Fibroblast of skin of back (primary cell): ENCODE measurements at places on chromosomes 6 and 20.
A peak's percentile ranks its signal among the peaks of the same experiment; 100 is the strongest.

DNA sequence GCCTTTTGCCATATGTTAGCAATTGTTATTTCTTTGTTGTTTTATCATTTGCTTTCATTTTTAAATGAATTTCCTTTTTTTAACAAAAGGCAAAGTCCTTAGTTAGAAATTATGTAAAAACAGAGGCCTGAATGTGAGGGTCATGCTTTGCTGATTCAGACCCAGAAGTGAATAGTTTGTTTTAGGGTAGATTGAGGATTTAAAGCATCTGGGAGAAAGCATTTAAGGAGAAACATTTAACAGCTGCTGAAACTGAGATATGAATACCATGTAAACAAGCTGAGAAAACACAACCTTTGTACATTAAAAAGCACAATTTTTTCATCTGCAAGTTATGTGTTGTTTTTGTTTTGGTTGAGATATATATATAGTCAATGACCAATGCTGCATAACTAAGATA is 8.0 kb downstream of the HTR1B start:
- DNase-seq, result no peak

DNA sequence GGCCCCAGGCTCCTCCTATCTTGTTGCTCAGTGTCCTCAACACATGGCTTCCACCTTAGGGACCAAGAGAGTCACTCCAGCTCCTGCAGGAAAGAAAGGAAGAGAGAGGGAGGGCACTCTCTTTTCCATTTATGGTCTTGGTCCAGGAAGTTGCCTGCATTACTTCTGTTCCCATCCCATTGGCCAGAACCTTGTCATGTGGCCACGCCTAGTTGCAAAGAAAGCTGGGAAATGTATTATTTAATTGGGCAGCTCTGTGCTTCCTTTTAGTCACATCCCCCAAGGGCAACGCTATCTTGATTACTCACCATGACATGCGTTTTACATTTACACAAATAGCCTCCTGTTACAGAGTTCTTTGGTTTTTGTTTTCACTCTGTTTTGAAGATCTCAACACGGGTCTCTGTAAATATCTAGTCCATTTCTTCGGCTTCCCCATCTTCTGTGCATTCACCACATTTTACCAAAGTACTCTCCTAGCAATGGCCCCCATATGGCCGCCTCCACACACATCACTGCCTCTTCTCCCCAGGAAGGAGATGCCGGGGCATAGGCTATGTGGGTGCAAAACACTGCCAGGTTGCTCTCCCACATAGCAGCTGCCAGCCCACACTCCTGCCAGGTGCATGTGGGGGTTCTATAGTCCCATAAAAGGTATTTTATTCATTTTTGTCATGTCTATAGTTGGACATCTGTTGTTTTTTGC is 35.7 kb upstream of the ZMYND8 start:
- DNase-seq, result peak; percentile 98

GRCh38 chr6:13375360-13375878 is 47.1 kb upstream of the TBC1D7 start:
- DNase-seq, result no peak

DNA sequence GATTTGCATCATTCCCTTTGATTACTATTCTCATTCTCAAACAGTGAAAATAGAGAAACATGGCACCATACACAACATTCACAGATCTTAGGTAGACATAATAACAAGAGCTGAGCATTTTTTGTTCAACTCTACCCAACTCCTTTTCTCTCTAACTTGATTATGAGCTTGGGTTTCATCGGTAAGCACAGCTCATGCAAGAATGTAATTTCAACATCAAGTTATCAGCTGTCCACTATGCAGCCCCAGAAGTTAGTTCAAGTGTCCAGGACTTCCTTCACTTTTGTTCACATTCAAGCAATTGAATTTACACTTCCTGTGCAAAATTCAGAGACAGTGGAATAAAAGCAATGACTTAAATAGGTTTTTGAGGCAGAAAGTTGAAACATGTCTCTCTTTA is 297.7 kb upstream of the SASH1 start:
- no peak for DNase-seq

- DNase-seq, result no peak
These were observed 126.5 kb upstream of the MAN1A1 start for GRCh38 chr6:119476024-119476423.

GRCh38 chr6:112571488-112572270 is 224.5 kb downstream of the RFPL4B start:
- DNase-seq, result peak; percentile 50

DNA sequence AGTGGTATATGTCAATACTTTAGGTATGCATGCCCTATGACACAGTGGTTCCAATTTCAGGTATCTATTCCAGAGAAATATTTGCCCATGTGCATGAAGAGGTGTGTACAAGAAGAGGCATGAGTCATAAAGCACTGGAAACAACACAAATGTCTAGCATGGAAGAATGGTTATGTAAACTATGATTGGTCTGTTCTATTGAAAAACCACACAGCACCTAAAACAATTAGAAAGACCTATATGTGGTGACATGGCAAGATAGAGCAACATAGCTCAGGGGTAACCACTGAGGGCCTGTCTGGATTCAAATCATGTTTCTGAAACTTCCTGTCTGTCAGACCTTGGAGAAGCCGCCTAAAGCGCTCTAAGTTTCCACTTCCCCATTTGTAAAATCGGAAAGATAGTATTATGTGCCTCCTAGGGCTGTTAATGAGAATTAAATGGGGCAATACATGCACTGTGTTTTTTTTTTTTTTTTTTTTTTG is 76.0 kb upstream of the SHLD1 start:
- DNase-seq, result no peak

DNA sequence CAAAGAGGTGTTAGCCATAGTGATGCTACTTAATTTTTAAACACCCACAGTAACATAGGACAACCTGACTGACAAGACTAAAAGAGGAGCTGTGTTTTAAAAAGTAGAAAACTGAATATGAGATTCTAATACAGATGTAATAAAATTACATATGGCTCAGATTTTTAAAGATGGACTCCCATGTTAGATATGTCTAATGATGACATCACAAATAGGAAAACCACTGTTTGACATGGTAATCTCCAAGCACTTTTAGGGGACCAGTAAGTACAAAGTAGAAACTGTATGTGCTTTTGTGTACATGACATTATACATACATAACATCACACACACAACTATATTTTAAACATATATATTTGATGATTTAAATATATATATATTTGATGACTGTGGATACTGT is 16.8 kb downstream of the GCLC start:
- no peak for DNase-seq

DNA sequence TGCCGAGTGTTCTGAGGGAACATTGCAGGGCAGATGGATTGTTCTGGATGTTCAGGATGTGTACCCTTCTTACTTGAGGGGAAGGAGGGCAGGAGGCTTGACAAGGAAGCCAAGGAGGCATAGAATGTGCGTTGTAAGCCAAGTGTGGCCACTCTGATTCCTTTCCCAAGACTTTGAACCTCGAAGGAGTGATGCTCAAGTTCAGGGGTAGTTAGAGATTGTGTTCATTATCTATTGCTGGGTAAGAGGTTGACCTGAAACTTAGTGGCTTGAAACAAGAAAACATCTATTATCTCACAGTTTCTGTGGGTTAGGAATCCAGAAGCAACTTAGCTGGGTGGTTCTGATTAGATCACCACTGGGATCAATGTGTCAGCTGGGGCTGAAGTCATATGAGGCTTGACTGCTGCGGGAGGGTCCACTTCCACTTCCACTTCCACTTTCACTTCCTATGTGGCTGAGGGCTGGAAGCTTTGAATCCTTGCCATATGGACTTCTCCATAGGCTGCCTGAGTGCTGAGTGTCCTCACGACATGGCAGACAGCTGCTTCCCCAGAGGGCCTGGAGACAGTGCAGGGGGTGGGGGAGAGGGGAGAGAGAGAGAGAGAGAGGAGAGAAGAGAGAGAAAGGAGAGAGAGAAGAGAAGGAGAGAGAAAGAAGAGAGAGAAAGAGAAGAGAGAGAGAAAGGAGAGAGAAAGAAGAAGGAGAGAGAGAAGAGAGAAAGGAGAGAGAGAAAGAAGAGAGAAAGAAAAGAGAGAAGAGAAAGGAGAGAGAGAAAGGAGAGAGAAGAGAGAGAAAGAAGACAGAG is 6.9 kb upstream of the CD40 start:
- DNase-seq, result no peak

DNA sequence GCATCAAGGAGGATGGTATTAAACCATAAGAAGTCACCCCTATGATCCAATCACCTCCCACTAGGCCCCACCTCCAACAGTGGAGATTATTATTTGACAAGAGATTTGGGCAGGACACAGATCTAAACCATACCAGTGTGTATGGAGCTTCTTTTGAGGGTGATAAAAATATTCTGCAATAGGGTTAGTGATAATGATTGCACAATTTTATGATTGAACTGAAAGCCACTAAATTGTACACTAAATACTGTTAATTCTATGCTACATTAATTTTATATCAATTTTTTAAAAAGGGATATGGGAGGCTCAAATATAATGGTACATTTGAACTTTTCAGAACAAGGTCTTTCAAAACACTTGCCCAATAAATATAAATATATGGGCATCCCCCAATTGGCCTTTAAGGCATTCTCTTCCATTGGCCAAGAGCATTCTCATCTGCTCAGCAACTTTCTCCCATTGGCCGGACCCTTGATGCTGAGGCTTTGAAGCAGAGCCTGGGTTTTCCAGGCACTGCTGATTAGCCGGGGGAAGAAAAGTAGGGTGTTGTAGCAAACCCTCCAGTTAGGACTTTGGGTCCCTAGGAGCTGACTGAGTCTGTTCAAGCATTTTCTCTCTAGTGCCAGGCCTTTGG is 209.9 kb downstream of the LRFN2 start:
- DNase-seq, result no peak

- DNase-seq, result no peak
These were observed 4.6 kb downstream of the CST7 start for GRCh38 chr20:24953621-24954133.

DNA sequence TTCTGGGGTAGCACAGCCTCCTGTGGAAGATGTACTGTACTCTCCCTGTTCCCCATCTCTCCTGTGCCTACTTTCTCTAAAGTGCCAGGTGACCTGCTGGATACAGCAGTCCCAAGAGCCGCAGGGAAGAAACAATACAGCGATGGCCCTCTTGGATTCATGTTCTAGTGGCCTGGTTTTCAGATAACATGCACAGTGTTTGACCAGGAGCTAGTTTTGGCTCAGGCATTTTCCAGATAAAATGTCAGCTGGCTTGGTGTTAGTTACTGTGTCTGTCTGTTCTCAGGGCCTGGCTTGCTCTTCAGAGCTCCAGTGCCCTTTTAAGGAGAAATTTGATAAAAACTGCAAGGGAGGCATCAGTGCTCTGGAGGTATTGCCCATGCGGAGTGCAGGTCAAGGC is 41.3 kb downstream of the GABRR2 start:
- no peak for DNase-seq

DNA sequence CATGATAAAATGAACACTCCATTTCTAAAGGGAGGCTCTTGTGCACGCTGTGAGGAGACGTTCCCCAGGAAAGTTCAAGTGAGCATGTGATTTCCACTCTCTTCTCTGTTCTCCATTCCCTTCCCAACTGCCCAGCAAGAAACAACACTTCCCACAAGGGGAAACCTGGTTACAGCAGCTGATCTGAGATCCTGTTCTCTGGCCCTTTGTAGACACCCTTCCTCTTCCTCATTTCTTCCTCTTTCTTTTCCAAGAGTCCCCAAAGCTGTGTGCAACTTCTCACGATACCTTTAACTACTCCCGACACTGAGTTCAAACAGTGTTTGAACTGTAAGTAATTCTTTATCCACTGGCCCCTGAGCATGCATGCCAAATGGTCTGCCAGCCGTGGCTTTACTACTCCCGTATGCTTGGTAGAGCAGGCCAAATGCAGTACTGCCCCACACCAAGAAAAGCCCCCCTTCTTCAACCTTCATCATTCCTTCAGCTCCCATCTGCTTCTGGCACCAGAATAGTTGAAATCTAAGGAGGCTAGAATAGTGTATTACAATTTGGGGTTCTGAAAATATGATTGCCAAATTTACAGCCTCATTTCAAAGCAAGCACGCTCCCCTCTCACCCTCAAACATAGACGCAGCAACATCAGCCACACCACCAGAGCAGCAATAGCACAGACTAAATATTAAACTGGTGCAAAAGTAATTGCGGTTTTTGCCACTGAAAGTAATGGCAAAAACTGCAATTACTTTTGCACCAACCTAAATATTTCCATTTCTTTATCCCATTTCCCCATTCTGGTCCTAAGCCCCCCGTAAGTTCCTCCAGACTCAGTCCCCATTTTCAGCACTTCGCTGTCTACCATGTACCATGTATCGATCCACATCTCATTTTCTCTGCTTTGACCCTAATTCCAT is 4.3 kb downstream of the HLA-DMB start:
- no peak for DNase-seq

- peak; percentile 14 for DNase-seq
These were observed 1348.5 kb downstream of the GRIK2 start for GRCh38 chr6:102742028-102742427.

GRCh38 chr6:116434056-116434725 is 27.0 kb upstream of the CALHM6 start:
- no peak for DNase-seq

DNA sequence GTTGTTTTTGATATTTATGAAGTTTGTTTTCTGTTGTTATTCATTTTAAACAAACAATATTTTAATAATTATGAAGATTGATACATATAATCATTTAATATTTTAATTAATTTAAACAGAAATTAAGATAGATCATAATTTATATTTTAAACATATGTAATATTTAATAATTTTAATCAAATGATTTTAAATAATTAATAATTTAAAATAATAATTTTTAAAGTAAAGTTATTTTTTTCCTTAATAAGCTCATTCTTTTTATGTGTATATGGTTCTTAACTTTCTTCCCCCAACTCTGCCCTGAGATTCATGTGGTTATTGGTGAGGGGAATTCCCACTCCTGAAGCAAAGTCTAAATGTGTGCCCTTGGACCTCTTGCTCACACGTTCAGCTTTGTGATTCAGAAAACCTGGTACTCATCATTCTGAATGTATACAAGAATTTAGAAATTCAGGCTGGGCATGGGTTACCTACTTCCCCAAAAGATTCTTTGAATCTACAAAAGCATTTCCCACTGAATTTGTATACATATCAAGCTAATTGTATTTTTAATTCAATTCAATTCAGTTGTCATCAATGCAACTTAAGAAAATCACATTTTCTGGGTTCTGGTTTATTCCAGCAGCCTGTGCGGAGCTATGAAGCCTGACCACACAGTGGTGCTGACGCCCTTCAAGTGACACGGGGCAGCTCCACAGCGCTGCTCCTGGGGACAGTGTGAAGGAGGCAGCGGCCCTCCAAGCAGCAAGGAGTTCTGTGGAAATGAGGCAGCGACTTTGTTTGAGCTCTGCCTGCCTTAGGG is 168.9 kb upstream of the UST start:
- DNase-seq, result peak; percentile 81

DNA sequence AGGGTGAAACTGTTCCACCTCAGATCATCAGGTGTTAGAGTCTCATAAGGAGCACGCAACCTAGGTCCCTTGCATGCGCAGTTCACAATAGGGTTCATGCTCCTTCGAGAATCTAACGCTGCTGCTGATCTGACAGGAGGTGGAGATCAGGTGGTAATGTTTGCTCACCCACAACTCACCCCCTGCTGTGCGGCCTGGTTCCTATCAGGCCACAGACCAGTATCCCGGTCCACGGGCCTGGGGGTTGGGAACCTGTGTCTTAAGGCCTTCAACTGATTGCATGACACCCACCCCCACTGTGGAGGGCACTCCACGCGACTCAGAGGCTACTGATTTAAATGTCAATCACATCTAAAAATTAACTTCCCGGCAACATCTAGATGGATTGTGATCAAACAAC is 411.2 kb upstream of the SULF2 start:
- DNase-seq, result no peak

GRCh38 chr6:149084026-149084425 is 233.5 kb upstream of the TAB2 start:
- DNase-seq, result no peak

GRCh38 chr20:40416274-40416673 is 272.8 kb downstream of the MAFB start:
- DNase-seq, result no peak
